ENCODE measurements at places on chromosomes 11 and 22.

DNA sequence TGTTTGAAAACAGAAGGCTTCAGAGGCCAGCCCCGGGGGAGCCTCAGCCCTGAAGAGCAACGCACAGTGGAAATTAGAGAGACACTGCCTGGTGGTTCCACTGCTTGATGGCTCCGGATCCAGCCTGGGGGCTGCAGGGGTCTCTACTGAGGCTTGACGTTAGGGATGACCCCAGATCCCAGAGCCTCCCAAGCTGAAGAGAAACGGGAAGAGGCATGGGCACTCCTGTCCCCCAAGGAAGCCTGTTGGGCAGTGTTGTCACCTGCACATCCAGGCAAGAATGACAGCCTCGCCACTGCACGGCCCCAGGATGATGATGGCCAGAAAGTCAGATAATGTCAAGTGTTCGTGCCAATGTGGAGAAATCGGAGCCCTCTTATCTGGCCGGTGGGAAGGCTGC, 56.8 kb upstream of the FGF3 start:
- no peak for DNase-seq

DNA sequence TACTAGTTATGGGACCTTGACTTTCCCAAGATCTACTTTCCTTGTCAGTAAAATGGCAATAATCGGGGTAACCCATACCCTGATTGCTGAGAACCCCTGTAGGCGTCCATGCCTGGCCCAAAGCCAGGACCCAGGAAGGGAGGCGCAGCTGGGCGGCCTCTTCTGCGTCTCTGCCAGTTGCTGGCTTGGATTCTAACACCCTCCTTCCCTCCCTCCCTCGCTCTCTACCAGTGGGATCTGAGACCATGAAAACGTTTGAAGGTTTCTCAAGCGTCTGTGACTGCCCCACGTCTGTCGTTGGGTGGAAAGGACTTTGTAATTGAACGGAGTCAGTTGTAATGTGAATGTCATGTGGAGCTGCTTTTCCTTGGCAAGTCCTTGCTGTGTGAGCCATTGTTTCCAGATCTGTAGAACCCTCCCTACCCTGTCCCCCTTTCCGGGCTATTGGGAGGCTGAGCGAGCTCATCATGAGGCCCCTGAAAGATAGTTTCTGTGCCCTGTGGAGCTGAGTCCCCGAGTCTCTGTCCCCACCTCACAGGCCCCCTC, 47.8 kb downstream of the PARVB start:
- DNase-seq, result no peak

DNA sequence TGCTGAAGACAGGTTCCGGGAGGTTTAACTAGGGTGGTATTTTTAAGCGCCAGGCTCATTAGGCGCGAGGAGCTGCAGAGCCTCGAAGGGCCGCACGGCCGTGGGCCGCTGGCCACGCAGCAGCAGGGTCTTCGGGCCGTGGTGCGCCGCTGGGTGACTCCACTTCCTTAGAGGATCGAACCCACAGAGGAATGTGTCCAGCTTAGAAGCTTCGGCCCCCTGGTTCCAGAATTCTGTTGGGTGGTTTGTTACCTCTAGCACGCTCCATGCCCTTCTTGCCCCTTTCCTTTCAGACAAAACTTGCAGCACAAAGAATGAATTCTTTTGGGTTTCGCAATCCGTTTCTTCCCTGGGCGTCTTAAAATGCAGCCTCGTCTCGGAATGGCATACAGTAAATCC, 773 bp upstream of the PATL1 start:
- no peak for DNase-seq

DNA sequence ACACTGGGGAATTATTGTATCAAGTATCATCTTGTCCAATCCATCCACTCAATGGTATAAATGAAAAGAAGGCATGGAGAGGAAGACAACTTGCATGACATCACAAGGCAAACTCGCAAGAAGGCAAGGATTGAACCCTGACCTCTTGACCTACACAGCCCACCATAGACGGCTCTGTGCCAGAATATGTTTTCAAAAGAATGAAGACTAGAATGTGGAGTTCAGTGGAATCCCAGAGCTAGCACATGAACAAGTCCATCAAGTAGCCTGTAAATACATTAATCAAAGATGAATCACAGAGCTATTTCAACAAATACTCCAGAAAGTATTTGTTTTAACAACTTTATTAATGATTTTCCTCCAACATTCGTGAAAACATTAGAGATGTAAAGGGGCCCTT, 189.7 kb downstream of the GUCY1A2 start:
- no peak for DNase-seq

DNA sequence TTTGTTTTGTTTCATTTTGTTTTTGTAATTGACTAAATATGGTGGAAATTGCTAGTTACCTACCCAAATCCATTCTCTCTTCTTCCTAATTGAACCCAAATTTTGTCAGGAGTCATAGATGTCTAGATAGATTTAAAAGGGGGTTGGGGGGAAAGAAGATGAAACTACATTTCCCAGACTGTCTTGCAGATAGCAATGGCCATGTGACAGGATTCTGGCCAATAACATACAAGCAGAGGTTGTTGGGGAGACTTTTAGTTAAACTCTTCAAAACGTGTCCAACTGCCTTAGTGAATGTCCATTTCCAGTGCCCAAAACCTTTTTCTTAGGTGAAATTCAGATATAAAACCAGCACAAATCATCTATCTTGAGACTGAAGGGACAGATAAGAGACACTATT, 583.9 kb upstream of the API5 start:
- DNase-seq, result no peak

- no peak for DNase-seq
Observed at GRCh38 chr11:75603791-75604736, 42.0 kb downstream of the SERPINH1 start.

DNA sequence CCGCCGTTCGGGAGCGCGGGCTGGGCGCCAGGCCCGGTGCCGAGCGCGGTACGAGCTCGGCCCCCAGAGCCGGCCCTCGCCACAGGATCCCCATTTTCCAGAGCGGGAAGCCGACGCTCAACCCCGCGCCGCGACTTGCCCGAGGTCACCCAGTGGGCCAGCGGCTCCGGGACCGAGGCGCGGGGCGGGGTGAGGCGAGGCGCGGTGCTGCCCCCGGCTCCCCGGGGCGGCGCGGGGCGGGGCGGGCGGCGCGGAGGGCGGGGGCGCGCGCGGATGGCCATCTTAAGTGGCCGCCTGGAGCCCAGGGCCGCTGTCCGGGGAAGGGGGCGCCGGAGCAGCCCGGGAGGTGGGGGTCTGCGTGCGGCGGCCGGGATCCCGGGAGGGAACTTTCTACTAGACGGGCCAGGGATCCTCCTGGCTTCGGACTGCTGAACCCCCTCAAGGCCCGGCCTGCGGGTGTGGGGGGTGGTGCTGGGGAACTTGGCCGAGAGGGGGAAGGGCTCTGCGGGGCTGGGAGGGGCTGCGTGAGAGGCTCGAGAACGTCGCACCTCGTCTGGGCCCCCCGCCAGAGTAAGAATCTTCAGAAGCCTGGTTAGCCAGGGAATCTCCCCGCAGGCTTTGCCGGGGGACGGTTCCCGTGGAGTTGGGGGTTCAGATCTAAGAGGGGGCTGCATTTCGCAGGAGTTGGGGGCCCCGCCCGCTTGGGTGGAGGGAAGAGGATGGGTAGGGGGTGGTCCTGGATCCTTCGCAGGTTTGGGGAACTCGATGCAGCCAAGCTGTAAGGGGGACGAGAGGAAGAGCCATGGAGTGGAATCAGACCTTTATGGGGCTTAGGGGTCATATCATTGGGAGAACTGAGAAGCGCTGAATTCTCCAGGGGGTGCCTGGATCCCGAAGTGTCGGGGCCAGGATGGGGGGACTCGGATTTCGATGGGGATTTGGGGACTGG, 678 bp upstream of the INPPL1 start:
- peak; percentile 60 for DNase-seq

- peak; percentile 12 for DNase-seq
Observed at GRCh38 chr11:88337987-88338668, 592 bp upstream of the CTSC start.

DNA sequence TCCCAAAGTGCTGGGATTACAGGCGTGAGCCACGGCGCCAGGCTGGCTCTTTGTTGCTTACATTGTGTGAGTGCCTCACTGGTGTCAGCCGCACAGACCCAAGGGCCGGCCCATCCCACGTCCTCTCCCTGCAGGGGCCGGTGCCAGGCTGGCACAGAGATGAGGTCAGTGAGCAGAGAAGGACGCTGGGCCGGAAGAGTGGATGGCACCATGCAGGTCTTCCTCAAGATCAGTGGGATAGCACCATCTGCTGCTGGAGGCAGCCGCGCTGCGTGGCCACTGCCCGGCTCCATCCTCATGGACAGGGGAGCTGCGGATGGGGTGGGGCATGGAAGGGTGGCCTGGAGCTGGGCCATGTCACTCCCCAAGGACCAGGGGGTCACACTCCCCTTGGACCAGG, 22.0 kb upstream of the FGF4 start:
- no peak for DNase-seq

DNA sequence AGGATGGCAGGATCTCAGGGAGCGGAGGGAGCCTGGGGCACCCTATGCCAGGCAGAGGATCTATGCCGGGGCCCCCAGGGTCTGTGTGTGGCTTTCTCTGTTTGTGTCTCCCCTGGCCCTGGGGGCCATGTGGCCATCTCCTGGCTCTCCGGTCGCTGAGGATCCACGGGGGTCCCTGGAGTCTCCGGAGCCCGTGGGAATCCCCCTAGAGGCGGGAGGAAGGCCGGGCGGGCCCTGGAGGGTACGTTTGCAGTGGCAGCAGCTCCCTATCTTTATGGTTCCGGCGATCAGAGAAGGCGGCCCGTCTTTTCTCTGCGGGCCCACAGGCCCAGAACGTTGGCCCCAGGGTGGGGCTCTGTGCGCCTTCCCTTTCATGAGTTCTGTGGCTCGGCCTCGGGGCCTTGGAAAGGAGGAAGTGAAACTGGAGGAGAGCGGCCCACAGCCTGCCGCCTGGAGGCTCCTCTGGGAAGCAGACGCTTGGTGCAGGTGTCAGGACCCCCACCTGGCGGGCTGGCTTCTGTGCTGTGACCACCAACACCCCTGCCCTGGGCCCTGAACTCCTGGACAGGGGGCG, 82.1 kb downstream of the KCNQ1 start:
- no peak for DNase-seq

DNA sequence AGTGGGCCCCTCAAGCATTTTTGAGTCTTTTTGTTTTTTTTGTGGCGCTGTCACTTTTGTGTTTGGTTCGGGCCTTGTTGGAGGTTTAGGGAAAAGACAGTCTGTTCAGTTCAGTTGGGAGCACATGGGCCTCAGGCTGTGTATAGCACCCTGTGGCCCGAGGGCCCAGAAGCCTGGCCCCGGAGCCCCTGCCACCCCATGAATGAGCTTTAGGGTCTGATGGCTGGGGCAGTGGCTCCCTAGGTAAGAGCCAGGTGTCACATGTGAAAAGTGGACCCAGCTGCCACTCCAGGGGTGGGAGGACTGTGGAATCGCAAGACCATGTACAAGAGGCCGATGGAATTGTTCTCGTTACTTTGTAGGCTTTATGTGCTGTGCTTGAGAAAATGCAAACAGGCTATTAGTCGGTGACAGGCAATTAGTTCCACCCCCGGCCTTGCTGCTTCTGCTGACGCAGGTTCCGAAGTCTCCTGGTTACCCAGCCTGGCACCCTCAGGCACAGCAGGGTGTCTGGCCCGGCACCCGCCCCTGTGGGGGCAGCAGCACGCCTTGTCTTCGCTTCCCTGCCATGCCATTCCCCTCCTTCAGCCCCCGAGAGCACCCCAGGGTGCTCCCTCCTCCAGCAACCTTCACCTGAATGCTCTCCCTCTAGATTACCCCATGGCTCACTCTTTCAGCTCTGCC, 38.2 kb upstream of the PARVG start:
- DNase-seq, result no peak

DNA sequence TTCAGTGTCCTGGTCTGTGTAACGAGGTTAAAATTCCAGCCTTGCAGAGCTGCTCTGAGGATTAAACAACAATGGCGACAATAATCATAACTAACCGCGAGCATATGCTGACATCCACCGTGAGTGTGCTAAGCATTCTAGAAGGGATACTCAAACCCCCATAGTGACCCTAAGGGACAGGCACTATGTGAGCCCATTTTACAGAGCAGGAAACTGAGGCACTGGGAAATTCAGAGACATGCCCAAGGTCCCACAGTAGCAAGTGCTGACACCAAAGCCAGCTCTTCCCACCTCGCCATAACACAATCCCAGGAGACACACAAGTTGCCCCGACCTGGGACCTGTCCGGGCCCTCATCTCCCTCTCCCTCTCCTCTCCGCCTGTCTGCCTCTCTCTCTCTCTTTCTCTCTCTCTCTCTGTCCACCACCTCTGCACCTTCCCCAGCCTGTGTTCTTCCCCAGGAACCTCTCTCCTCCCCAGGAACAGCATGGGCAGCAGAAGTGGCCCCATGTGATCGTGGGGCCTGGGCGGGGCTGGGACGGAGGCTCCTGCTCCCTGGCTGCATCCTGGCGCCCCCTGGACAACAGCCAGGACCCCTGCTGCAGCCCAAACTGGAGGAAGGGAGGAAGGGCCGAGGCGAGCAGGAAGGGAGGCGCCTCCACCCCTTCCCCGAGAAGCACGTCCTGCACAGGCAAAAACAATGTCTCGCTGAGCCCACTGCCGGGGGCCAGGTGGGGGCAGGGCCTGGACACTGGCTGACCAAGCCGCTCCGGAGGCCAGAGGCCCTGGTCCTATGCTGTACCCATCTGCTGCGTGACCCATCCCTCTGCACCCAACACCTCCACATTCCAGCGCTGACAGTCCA, 14.8 kb upstream of the MFNG start:
- no peak for DNase-seq

- no peak for DNase-seq
Observed at GRCh38 chr11:69105461-69106030, 50.2 kb upstream of the SMIM38 start.

GRCh38 chr11:8059571-8060011, 21.4 kb upstream of the TUB start:
- DNase-seq, result no peak

GRCh38 chr11:110467556-110467955, 37.8 kb downstream of the FDX1 start:
- DNase-seq, result no peak

GRCh38 chr11:119121008-119121810, at the start of gene HINFP:
TSS of gene HINFP (plus strand) at chr11:119121580. CDS start at chr11:119126945, 5,365 bp downstream.
- DNase-seq, result peak; percentile 100

- peak; percentile 73 for DNase-seq
Observed at GRCh38 chr11:117226388-117227385, 5.2 kb downstream of the PCSK7 start.

- no peak for DNase-seq
Observed at GRCh38 chr11:64247729-64248531, 1.2 kb upstream of the PPP1R14B start.

GRCh38 chr11:47161890-47162289, 14.8 kb downstream of the ARFGAP2 start:
- DNase-seq, result no peak

- DNase-seq, result no peak
Observed at GRCh38 chr22:41394012-41394356, 12.2 kb downstream of the TEF start.

DNA sequence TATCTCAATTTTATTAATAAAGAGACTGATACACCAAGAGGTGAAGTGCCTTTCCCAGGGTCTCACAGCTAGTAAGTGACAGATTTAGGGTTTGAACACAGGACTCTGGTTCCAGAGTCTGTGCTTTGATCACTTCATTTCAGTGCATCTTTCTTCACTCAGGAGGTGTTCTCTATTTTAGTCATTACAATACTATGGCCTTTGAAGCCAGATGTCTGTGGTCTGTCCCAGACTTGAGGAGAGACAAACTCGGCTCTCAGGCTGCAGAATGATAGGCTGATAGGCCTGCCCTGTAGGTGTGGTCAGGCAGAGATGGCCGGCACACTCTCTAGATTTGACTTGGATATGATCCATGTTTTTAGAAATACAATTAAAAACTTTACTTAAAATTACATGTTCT, 478.5 kb upstream of the CCDC90B start:
- no peak for DNase-seq

- DNase-seq, result no peak
Observed at GRCh38 chr11:126868741-126869140, 131.8 kb downstream of the KIRREL3 start.
